HepG2 (cell line): ENCODE measurements at places on chromosomes 5 and 9. TPM values are rescaled to one million over a fixed set of nuclear protein-coding genes. Genes with fewer than 3 reads are reported as not detected.

Gene PLAC8L1
- polyA plus RNA-seq: 0.29 and 0.44 TPM in 2 replicates

Gene SLC6A7
- not detected in 2 replicates for polyA plus RNA-seq

Gene CNTNAP3
- polyA plus RNA-seq: 4.5 and 4.8 TPM in 2 replicates

Gene UBAP2
- 22.0 and 26.0 TPM in 2 replicates for polyA plus RNA-seq

Gene ADAMTS2
- polyA plus RNA-seq: 3.5 and 3.6 TPM in 2 replicates

Gene CTSV
- 8.4 and 10.6 TPM in 2 replicates for polyA plus RNA-seq

Gene FOXI1
- polyA plus RNA-seq: not detected in 2 replicates

Gene PRXL2C
- 8.6 and 11.0 TPM in 2 replicates for polyA plus RNA-seq

Gene CATSPER3
- 0.33 and 0.37 TPM in 2 replicates for polyA plus RNA-seq

Gene CCNJL
- polyA plus RNA-seq: 4.2 and 4.4 TPM in 2 replicates

Gene ZFP37
- 0.78 and 1.1 TPM in 2 replicates for polyA plus RNA-seq

Gene TIFAB
- not detected in 2 replicates for polyA plus RNA-seq

Gene LECT2
- polyA plus RNA-seq: not detected in 2 replicates

Gene NXNL2
- polyA plus RNA-seq: not detected in 2 replicates

Gene LCNL1
- polyA plus RNA-seq: not detected in 2 replicates

Gene ZDHHC11
- 2.1 and 2.2 TPM in 2 replicates for polyA plus RNA-seq

Gene RAB3C
- polyA plus RNA-seq: 0.05 TPM in 1 of 2 replicates, not detected in the other

Gene OR1J2
- not detected in 2 replicates for polyA plus RNA-seq

Gene OLFML2A
- polyA plus RNA-seq: 0.01 and 0.04 TPM in 2 replicates

Gene HMCN2
- polyA plus RNA-seq: 0.09 TPM in 1 of 2 replicates, not detected in the other

Gene MSX2
- not detected in 2 replicates for polyA plus RNA-seq
